GM06990 (cell line): ENCODE measurements at places on chromosomes 5 and 9.

GRCh38 chr5:159873680-159874079 is 42.6 kb upstream of the ADRA1B start:
- DNase-seq, result no peak

DNA sequence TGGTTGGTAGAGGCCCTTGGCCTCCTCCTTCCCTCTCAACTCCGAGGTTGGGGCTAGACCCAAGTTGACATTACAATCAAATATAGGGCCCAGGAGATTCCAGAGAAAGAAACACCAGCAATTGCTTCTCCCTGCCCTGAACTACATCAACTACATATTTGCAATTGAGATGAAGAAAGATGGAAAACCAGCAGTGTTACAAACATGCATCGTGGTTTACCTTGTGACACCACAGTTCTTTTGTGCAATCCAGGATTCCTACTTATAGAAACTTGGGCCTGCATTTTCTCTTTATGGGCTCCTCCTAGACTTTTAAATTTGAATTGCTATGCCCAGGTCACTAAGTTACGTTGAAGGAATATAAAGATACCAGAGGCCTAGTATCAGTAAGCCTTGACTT is 126.7 kb downstream of the DCP2 start:
- DNase-seq, result no peak

DNA sequence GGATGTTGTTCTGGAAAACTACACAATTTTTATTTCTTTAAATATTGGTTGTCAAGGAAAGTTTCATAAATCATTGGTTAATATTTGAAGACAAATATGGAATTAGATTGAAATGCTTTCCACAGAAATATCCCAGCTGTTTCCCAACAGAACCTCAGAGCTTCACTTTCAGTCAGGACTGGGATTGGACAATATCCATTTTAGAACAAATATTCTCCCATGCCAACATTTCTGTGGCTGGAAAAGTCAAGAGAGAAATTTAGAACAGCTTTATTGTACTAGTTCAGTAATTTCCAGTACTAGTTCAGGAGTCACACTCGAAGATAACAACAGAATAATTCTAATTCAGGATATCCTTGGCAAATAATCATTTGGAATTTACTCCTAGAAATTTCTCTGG is 116.1 kb upstream of the TUT7 start:
- DNase-seq, result no peak

DNA sequence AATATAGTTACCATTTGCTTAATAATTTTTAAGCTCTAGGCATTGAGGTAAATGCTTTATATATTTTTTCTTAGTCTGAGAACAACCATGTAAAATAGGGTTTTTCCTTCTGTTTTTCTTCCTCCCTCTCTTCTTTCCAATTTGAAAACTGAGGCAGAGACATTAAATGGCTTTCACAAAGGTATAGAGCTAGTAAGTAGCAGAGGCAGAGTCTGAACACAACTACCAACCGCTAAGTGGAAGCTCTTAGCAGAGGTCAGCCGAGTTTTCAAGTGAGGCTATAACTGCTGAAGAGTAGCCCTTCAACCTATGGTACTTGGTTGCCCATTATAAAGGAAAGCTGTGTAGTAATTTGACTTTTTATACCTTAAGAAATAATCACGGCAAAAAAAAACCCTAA is 187.1 kb downstream of the MEF2C start:
- DNase-seq, result no peak

DNA sequence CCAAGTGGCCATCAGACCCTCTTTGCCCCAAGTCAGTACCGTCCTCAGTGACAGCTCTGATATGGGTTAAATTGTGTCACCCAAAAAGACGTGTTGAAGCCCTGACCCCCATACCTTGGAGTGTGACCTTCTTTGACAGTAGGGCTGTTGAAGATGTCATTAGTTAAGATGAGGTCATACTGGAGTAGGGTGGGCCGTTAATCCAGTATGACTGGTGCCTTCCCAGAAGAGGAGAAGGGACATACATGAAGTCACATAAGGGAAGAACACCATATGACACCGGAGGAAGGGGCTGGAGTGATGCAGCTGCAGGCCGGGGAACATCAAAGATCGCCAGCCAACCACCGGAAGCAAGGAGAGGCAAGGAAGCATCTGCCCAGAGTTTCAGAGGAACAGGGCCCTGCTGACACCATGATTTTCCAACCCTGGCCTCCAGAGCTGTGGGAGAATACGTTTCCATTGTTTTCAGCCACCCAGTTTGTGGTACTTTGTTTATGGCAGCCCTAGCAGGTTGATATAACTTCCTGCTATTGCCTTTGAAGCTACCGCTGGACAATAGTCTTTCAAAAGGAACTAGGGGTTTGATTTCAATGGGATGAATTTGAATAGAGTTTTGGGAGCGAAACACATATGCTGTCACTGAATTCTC is 36.4 kb upstream of the CPEB4 start:
- DNase-seq, result no peak

DNA sequence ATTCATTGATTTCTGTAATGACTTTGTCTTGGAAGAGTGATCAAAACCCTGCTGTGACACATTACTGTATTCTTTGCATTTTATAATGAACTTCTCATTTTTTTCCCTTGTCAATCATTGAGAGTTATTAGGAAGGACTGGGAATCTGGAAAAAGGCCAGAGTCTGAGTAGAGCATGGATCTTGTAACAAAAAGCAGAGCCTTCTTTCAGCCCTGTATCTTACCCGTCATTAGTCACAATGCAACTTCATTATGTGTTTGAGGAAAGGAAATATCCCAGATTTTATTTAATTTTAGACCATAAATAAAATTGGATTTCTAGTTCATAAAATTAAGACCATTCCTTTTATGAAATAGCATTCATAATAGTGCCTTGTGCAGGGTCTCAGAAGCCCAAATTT is 131.4 kb downstream of the ARHGEF28 start:
- no peak for DNase-seq

- DNase-seq, result no peak
Observed at GRCh38 chr5:147427521-147428401, 82.1 kb downstream of the DPYSL3 start.
